ENCODE measurements at places on chromosomes 4 and X.

- peak; percentile 43 for DNase-seq
These were observed 2.7 kb downstream of the TIMM17B start for GRCh38 chrX:48894891-48895290.

DNA sequence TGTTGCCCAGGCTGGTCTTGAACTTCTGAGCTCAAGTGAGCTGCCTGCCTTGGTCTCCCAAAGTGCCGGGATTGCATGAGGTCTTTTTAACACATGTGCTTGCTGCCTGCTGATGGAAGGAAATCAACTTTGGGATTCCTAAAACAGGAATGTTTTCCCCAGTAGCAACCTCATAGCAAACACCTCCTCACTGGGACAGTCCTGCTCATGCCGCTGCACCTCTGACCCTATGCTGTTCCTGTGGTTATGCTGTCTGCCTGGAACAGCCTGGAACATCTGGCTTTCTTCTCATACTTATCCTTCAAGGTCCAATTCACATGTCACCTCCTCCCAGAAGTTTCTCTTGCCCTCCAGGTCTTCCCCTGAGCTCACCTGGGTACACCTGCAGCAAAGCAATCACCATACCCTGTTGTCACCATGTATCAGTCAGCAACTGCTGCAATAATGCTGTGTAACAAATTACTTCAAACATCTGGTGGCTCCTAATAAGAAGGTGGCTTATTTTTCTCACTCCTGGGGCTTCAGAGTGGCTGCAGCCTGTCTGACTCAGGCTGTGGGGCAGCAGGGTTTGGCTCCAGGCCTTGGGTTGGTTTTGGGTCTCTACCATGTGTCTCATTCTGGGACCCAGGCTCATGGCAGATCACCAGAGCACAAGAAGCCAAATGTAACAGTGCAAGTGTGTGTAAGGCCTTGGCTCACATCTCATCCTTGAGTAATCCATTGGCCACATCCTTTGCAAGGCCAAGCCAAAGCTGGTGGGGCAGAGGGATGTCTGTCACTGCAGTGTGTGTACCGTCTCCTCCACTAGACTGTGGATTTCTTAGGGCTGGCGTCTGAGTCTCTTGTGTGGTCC is 59.4 kb upstream of the SORCS2 start:
- DNase-seq: no peak

DNA sequence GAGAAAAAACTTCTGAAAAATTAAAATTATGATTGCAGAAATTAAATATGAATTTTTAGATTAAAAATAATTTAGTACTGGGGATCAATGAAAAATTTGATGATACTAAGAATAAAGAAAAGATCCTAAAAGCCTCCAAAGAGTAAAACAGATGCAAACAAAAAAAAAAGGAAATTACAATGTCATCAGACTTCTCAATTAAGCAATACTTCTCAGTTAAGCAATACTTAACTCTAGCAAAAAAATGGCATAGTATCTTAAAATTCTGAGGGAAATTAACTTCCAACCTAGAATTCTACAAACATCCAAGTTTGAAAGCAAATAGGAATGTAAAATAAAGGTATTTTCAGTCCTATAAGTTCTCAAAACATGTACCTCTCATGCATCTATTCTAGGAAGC is 141.2 kb upstream of the INTU start:
- no peak for DNase-seq

DNA sequence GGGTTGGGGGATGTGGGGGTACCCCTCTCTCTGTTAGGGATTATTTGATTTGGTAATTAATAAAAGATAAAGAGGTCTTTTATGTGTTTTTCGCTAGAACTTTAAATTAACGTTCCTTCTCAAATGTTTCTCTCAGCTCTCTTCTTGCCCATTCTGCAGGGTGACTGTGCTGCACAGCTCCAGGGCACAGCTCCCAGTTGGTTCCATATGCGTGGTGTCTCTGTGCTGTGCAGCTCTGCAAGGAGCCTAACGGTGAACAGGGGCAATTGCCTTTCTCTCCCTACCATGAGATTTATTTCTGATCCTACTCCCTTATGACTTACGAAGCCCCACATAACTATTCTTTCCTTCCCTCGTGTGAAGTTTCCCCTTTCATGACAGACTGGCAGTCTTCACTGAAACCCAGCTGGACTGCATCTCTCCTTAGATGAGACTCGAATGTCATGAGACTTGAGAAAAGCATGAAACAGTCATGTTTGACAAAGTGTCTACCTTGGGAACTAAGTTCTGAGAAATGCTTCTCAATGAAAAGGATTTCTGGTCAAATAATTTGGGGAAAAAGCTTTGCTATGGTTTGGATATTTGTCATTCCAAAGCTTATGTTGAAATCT is 50.2 kb upstream of the SPRY1 start:
- DNase-seq: no peak

- no peak for DNase-seq
These were observed 109.2 kb downstream of the MAPK10 start for GRCh38 chr4:86250619-86251018.

GRCh38 chr4:8050555-8051206 is 107.9 kb downstream of the ABLIM2 start:
- DNase-seq: no peak

GRCh38 chrX:135984791-135985156 is 461 bp upstream of the SLC9A6 start:
- no peak for DNase-seq

- no peak for DNase-seq
These were observed 1.0 kb upstream of the ARHGAP4 start for GRCh38 chrX:153926858-153927671.

DNA sequence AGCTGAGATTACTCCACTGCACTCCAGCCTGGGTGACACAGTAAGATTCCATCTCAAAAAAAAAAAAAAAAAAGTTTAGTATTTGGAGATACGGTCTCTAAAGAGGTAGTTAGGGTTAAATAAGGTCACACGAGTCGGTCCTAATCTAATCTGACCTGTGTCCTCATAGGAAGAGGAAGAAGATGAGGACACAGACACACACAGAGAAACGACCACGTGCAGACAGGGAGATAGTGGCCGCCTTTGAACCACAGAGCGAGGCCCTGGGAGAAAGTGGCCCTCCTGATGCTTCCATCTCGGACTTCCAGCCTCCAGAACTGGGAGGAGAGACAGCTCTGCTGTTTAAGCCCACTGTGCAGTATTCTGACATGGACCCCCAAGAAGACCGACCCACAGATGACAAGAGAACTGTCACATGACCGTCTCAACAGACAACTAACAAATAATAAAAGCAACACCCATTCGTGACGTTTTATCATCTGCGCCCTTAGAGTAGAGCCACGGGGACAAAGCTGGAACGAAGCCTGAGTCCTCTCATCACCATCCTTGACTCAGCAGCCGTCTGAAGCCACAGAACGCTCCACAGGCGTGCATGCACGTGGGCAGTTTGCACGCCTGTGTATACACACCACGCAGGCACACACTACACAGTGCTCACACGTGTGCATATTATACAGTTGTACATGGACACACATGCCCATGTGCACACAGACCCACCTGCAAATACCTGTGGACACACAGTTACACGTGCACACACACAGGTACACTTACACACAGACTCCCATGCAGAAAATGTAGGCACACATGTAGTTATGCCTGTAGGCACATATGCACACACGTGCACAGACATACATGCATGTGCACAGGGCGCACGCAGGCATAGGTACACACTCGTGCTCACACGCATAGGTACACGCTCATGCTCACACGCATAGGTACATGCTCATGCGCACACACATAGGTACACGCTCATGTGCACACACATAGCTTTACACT is 51.7 kb downstream of the FAM53A start:
- no peak for DNase-seq

GRCh38 chr4:118180776-118181175 is 146.5 kb downstream of the NDST3 start:
- no peak for DNase-seq

Data from type B pancreatic cell (in vitro differentiated cells).